Activated CD4-positive, alpha-beta T cell treated with anti-CD3 and anti-CD28 coated beads, Interleukin-2, amount 50 U/mL, for 4 hours (primary cell): ENCODE measurements at places on chromosomes 3 and 15.

- DNase-seq, result no peak
These were observed 122.6 kb downstream of the P2RY1 start for GRCh38 chr3:152957491-152957890.

DNA sequence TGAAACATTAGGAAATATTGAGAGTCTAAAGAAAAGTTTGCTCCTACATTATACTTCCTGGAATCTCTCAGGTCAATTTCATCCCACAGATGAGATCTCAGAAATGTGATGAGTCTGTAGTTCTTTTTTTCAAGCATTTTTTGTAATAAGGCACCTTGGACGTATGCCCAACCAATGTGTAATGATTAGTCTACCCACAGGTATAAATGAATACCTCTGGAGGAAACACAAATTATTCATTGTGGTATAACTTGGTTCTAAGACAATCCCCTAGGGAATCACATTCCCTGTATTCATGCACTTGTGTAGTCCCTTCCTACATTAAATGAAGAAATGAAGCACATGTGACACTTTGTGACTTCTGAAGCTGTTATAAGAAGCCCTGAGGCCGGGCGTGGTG lies 596.2 kb upstream of the UBE2E2 start:
- DNase-seq, result no peak

DNA sequence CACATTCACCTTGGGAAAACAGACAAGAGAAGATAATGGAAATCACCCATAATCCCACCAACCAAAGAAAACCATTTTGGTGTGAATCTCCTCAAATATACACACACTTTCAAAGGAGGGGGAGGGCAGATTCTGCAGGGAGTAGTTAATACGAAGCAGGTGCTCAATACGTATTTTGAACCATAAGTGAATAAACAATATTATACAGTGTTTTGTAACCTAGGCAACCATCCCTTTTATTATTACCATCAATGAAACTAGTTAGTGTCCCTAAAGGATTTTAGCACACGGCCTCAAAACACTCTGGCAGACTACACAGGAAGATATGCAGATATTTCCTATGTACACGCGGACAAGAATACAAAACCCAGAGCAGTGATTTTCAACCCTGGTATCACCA lies 6.1 kb downstream of the OSBPL10 start:
- no peak for DNase-seq

DNA sequence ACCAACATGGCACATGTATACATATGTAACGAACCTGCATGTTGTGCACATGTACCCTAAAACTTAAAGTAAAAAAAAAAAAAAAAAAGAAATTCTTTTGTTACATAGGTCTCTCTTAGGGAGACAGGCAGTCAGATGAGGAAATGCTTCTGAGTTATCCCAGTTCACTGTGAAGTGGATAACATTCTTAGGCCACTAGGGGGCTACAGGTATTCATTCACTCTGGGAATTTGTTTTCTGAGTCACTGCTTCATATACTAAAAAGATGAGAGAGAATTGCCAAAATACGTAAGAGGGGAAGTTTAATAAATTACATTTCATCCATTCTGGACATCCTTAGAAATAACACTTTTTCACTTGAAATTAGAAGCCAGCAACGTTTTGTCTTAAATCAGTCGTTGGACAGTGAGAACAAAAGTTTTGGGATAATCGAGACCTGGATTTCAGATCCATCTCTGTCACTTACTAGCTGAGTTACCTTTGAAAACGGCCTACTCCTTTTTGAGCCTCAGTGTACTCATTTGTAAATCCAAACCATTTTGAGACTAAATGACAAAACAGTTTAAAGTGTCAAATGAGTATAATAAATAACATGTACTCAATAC lies 738.4 kb upstream of the ALCAM start:
- no peak for DNase-seq
